ENCODE measurements at places on chromosomes 13 and 19.

GRCh38 chr19:41328157-41328841, 18.3 kb downstream of the CCDC97 start:
- H3K4me3 ChIP-seq: peak overlapping the region; percentile 46
- H3K27me3 ChIP-seq: no peaks in the 10 kb centered on the region
- H3K4me1 ChIP-seq: peaks cover 40% of the 10 kb centered on the region

GRCh38 chr19:35120492-35120891, 4.9 kb downstream of the FXYD3 start:
- no peaks in the 10 kb centered on the region for H3K27me3 ChIP-seq
- H3K4me3 ChIP-seq: no peak overlapping the region
- H3K27ac ChIP-seq: no peak overlapping the region
- H3K36me3 ChIP-seq: no peaks in the 10 kb centered on the region
- DNase-seq: no peak

DNA sequence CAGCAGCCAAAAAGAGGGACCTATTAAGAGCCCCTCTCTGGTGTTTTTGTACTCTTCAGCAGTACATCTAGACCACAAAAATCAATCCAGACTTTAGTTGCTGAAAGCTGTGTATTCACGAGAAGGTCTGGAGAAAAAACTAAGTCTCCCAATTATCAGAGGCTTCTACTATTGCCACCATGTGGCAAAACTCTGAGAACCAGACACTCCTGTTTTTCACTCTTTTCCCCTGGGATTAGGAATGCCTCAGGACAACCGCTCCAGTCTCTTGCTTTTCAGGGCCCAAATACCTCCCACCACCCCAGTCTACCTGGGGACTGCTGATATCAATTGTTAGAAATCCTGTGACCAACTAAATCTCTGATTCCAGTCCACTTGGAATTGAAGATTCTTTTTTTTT, 30.1 kb upstream of the OBI1 start:
- H3K27ac ChIP-seq: no peak overlapping the region
- H3K4me1 ChIP-seq: no peaks in the 10 kb centered on the region
- H3K27me3 ChIP-seq: no peaks in the 10 kb centered on the region
- no peaks in the 10 kb centered on the region for H3K36me3 ChIP-seq
- DNase-seq: no peak

DNA sequence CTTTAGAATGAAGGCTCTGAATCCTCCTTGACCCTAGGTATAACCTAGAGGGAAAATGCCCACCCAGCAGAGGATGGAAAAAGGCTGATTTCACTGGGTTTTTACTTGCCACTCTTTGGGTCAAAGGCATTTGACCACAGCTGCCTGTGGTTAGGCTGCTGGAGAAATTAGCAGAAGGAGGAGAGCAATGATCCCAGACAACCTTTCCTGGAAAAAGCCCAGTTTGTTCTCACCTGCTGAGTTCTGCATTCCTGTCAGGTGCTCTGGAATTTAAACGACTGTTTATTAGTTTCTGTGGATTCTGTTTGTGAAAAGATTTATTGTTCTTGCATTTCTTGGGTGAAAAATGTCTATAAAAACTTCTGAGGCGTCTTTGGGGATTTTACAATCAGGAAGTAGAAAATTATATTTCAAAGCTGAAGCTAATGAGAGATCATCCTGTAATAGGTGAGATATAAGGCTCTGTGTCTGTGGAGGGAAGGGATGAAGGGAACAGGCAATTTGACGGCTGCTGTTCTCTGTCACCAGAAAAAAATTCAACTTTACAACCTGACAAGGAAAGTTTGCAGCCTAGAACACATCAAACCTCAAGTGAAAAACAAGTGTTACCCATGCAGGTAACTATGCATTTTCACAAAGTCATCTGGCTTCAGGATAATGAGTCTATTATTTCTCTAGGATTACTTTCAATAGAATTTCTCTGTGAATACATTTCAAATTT, 519.7 kb downstream of the DIAPH3 start:
- no peak overlapping the region for H3K27ac ChIP-seq
- H3K36me3 ChIP-seq: no peaks in the 10 kb centered on the region
- H3K4me3 ChIP-seq: no peak overlapping the region
- no peaks in the 10 kb centered on the region for H3K27me3 ChIP-seq
- H3K4me1 ChIP-seq: no peaks in the 10 kb centered on the region

GRCh38 chr19:1068009-1069001, 1.3 kb downstream of the ARHGAP45 start:
- H3K36me3 ChIP-seq: no peaks in the 10 kb centered on the region
- H3K27ac ChIP-seq: no peak overlapping the region
- H3K4me3 ChIP-seq: peak overlapping the region; percentile 68
- DNase-seq: no peak

GRCh38 chr19:18308051-18308947, 14.6 kb downstream of the LSM4 start:
- peaks cover 69% of the 10 kb centered on the region for H3K4me1 ChIP-seq
- H3K27me3 ChIP-seq: no peaks in the 10 kb centered on the region
- H3K27ac ChIP-seq: peak overlapping the region; percentile 86
- H3K36me3 ChIP-seq: no peaks in the 10 kb centered on the region
- no peak overlapping the region for H3K4me3 ChIP-seq
- no peak for DNase-seq

DNA sequence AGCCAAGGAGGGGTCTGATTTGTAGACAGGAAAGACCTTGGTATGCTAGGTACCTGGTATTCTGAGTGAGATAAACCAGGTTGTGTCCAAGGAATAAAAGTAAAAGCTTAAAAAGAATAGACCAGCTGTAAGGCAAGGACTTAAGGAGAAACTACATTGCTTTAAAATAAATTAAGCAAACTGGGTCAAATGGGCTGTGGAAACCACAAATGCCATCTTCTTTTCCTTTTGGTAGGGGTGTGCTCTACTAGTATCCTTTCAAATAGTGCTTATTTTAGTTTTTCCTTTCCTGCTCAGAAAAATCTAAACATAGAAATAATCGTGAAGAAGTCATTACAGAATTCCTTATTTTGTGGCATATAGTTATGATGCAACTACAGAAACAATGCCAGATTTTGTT, 138.6 kb upstream of the KLF12 start:
- DNase-seq: no peak
- H3K4me1 ChIP-seq: peaks cover 9% of the 10 kb centered on the region
- no peak overlapping the region for H3K4me3 ChIP-seq
- H3K36me3 ChIP-seq: no peaks in the 10 kb centered on the region

DNA sequence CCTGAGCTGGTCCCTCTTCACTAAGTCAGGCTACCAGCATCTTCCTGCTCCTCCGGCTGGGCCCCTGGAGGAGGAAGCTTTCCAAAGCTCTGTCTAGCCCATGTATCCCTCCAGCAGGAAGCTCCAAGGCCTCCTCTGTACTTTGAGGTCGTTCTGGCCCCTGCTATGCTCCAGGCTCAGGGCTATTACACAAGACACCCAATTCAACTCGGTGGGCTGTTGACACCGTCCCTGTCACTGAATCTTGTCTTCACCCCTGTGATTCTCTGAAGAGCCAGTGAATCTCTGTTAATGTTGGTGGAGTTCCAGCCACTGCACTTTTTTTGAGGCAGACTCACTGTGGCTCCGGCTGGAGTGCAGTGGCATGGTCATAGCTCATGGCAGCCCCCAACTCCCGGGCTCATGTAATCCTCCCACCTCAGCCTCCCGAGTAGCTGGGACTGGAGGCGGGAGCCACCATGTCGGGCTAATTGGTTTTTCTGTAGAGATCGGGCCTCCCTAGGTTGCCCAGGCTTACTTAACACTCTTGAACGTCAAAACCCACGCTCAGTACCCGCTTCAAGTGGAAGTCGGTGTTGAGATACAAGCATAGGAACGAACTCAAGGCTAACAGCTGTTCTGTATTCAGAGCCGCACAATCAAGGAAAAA, 512 bp upstream of the REX1BD start:
- DNase-seq: no peak
- H3K36me3 ChIP-seq: peaks cover 8% of the 10 kb centered on the region
- H3K4me1 ChIP-seq: peaks cover 21% of the 10 kb centered on the region
- no peaks in the 10 kb centered on the region for H3K27me3 ChIP-seq
- peak overlapping the region; percentile 86 for H3K27ac ChIP-seq
- H3K4me3 ChIP-seq: peak overlapping the region; percentile 89

DNA sequence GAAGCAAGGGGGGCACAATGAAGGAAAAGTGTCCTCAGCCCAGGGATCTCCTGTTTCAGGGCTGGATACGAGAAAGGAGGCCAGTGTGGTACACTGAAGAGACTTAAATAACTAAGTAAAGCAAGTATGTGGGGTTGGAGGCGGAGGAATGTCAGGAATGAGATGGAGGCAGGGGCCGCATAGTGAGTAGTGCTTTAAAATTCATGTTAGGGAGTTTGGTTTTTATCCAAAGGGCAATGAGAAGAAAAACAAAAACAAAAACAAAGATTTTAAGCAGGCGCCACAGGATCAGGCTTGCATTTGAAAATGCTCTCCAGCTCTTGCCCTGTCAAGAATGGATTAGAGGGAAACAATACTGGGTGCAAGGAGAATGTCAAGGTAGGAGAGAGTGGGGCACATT, 273.4 kb downstream of the DCLK1 start:
- H3K27ac ChIP-seq: peak overlapping the region; percentile 87
- no peaks in the 10 kb centered on the region for H3K27me3 ChIP-seq
- H3K4me1 ChIP-seq: peaks cover 35% of the 10 kb centered on the region

DNA sequence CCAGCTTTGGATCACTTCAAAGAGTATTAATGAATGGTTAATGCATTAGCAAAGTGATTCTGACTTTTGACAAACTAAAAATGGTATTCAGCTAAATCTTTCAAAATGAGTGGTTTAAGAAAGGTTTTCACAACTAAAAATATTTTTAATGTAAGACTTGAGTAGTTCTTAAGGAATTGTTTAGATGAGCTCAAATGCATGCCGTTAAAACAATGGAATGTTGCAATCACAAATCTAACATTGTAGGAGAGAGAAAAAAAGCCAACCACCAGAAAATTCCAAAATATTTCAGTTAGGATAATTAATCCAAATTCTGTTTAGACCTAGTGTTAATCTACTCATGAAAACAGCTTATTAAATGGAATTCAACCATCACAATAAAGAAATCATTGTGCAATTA, 1044.8 kb upstream of the SLC10A2 start:
- no peaks in the 10 kb centered on the region for H3K36me3 ChIP-seq
- H3K4me3 ChIP-seq: no peak overlapping the region
- no peak for DNase-seq
- H3K27ac ChIP-seq: no peak overlapping the region

DNA sequence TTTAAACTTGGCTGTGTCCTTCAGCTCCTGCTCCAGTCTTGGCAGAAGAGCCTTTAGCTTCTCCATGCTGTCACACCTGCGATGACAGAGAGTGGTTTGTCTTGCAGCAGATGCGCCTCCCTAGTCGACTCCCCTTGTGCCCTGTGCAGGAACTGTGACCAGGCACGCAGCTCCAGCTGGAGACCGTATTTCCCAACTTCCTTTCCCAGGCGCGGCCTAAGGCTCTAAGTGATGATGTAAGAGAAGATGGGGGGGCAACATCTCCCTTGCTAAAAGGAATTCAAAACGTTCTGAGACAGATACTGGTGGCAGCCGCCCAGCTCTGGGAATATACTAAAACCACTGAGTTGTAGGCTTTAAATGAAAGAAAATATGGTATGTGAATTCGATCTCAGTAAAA, 16.3 kb downstream of the DCUN1D2 start:
- H3K27ac ChIP-seq: no peak overlapping the region
- DNase-seq: no peak
- H3K4me3 ChIP-seq: no peak overlapping the region
- no peaks in the 10 kb centered on the region for H3K27me3 ChIP-seq

DNA sequence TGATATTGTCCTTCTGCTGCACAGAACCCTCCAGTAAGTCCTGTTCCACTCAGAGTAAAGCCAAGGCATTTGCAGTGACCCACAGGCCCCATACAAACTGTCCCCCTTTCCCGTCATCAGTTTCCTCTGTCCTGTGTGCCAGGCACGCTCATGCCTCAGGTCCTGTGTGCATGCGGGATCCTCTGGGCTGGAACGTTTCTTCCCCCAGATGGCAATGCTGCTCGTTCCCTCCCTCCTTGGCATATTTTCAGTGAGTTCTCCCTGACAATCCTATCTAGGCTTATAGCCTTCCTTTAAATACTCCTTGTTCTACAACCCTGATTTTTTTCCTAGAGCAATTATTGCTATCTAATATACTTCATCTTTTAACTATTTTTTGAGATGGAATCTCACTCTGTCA, 5.7 kb downstream of the OPA3 start:
- H3K36me3 ChIP-seq: no peaks in the 10 kb centered on the region
- H3K27ac ChIP-seq: no peak overlapping the region
- no peak overlapping the region for H3K4me3 ChIP-seq
- H3K27me3 ChIP-seq: no peaks in the 10 kb centered on the region
- DNase-seq: no peak
- H3K4me1 ChIP-seq: peaks cover 6% of the 10 kb centered on the region

DNA sequence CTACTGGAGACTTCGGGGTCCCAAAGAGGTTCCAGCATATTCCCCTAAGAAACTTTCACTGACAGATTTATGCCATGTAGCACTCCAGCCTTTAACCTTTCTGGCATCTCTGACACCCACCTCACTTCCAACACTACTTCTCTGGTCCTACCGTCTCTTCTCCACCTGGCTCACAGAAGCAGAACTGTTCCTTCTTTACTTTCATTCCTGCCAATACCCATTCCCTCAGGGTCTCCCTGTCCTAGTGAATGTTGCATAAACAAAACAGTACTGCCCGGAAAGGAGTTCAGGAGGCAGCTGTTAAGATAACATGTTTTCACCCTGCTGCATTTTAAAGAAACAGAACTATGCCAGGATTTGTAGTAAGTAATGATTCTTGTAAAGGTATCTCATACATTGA, 136.0 kb upstream of the MIR17HG start:
- H3K27ac ChIP-seq: no peak overlapping the region
- H3K27me3 ChIP-seq: no peaks in the 10 kb centered on the region
- DNase-seq: no peak
- no peaks in the 10 kb centered on the region for H3K36me3 ChIP-seq
- H3K4me1 ChIP-seq: no peaks in the 10 kb centered on the region

DNA sequence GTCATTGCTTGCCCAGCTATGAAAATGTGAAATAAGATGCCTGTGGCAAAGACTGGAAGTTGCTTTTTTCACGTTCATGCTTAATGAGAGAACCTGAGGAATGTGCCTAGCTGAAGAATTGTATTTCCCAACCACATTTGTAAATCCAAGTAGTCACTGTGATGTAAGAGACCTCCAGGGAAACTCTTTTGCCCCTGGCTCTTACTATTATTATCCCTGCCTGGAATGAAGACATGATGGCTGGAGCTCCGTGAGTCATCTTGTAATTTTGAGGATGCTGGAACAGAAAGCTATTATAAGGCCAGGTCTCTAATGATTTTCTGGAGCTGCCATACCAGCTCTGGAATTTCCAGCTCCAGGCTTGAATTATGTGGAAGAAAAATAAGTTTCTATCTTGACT, 894.3 kb downstream of the DIAPH3 start:
- no peaks in the 10 kb centered on the region for H3K27me3 ChIP-seq
- DNase-seq: no peak
- no peaks in the 10 kb centered on the region for H3K4me1 ChIP-seq
- H3K27ac ChIP-seq: no peak overlapping the region
- H3K36me3 ChIP-seq: no peaks in the 10 kb centered on the region

DNA sequence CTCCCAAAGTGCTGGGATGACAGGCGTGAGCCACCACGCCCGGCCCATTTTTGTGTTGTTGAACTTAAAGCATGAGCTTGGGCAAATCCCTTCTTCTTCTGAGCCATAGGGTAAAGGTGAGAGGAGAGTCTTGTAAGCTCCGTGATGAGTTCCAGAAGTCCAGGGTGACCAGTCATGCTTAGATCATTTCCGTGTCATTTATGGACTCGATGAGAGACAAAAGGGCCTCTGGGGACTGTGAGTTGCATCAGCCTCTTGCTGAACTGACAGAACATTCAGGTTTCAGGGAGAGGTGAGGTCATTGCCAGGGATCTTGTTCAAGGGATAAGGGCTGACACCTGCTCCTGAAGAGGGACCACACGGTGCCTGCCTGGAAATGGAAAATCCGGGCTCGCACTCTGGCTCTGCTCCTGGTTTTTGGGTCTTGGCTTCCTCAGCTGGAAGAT, 53.6 kb downstream of the GADD45B start:
- DNase-seq: no peak
- no peaks in the 10 kb centered on the region for H3K27me3 ChIP-seq
- no peak overlapping the region for H3K27ac ChIP-seq
